ENCODE measurements at places on chromosomes 4 and X.

DNA sequence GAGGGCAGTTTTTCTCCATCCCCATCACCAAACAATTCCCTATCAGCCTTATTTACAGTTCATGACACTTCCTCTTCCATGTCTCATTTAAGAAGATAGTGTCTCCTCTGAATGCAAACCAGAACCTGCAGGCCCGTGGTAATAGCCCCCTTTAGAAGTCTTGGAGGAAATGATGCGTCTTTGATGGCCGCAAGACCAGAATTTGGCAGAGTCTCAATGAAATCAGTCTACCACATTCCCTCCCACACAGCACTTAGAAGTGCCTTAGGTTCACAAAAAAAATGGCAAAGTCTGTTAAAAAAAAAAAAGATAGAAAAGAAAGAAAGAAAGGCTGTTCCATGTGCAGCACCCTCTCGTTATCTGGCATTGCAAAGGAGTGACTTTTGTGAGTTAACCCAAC, 2.1 kb upstream of the KDR start:
- peak; percentile 15 for DNase-seq

- DNase-seq, result no peak
Measured at GRCh38 chr4:38509551-38509950, 154.4 kb upstream of the KLF3 start.

GRCh38 chr4:13700021-13700857, 72.7 kb upstream of the BOD1L1 start:
- peak; percentile 90 for DNase-seq

DNA sequence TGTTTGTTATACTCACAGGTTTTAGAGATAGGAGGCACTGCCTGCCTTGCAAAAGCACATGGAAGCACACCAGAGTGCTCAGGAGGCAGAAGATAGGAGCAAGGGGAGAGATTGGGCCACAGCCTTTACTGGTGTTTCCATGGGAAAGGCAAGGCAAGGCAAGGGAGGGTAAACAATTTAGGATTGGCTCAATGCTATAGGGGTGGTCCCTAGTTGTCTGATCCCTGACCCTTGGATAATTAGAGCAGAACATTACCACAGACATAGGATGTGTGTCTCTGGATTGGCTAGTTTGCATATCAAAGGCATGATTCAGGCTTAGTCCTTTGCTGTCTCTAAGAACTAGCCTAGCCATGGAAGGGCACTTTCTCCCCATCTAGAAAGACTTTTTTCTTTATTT, 36.1 kb downstream of the GRXCR1 start:
- no peak for DNase-seq

GRCh38 chr4:6278801-6279197, 9.1 kb downstream of the WFS1 start:
- peak; percentile 12 for DNase-seq

- DNase-seq, result peak; percentile 16
Measured at GRCh38 chrX:116204932-116205331, 34.4 kb downstream of the AGTR2 start.

DNA sequence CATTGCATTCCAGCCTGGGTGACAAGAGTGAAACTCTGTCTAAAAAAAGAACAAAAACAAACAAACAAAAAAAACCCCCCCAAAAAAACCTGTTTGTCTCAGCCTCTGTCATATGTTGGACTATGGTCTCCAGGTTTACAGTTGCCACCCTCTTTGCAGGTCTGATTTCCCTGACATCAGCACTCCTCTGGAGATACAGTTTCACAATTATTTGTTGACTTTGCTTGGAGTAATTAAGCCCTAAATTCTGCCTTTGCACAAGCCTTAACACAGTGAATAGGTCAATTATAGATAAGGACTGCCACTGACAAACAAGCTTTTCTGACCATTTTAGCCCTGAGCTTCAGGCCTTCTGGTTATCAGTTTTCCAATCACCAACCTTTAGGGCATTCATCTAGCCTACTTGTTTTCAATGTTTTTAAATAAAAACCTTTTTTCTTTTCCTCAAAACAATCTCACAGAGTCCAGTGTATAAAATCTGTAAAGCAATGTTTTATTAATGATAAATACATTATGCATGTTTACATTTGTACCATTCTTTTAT, 20.4 kb upstream of the MAPK10 start:
- no peak for DNase-seq

DNA sequence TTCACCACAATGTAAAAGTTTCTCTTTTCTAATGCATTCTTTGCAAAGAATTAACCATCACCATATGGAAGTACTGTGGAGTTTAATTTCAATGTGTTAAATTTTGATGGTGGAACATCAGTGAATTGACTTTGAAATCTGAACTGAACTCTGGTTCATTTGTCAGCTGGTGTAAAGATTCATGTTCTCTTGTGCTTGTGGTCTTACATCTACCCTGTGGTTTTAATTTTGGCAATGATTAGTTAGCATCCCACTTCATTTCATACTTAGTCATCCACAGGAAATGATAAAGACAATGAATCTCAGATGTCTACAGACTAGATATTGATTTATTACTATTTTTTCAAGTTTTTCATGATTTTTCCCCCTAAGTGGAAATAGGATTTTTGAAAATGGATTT, 77.8 kb downstream of the GRID2 start:
- DNase-seq, result peak; percentile 44

- no peak for DNase-seq
Measured at GRCh38 chr4:7591409-7592053, 156.8 kb upstream of the PSAPL1 start.

DNA sequence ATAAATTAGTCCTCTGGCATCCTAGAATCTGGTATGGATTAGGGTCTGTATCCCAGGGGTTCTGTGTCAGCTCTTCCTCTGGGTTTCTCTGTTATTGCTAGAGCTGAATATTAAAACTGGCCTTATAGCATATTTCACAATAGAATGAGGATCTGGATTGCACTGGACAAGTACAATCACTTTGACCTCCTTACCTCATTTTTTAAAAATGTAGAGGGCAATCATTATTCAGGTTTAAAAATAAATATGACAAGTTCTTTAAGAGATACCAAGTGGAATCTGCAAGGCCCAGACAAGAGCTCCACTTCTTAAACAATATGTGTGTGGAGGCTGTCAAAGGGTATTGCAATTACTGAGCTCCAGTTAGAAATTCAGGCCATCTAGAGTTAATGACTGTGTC, 1.4 kb downstream of the PALLD start:
- no peak for DNase-seq

DNA sequence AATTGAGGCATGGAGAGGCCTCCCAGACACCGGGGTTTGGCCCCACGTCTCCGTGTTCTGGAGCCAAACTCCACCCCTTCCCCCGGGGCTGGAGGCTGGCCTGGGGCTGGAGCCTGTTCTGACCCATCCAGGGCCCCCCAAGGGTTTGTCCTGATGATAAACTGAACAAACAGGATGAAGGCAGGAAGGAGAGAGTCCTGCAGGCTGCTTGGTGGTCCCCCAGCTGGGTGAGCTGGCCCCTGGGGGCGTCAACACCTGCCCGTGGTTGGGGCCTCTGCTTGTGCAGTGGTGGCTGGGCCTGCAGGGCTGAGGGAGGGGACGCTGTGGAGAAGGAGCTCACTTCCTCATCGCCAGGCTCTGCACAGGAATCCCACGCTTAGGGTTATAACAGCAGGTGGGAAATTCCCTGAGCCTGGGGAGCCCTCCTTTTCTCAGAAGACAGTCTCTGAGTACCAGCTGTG, 2.3 kb downstream of the SH3TC1 start:
- no peak for DNase-seq

- peak; percentile 16 for DNase-seq
Measured at GRCh38 chrX:49951524-49952193, 29.3 kb downstream of the CLCN5 start.

GRCh38 chr4:40909363-40909876, 159.7 kb downstream of the NSUN7 start:
- DNase-seq, result peak; percentile 77

- no peak for DNase-seq
Measured at GRCh38 chr4:165006456-165006855, 25.3 kb upstream of the TRIM60 start.

DNA sequence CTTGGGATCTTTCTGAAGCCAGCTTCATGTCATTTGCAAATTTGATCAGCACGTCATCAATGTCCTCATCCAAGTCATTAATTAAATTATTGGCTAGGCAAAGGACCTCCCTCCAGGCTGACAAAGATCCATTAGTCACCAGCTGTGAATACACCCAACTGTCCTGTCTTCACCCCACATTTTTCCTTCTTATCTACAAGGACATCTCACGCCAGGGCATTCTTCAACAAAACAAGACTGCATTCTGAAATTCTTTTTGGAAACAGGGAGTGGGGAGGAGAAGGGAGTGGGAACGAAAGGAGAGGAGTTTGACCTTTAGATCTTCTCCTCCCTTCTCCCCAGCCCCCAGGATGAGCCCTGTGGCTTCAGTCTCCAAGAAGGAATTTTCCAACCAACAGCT, 32.7 kb downstream of the NLGN3 start:
- DNase-seq, result no peak

- no peak for DNase-seq
Measured at GRCh38 chr4:176099314-176099713, 33.7 kb downstream of the WDR17 start.

- DNase-seq, result no peak
Measured at GRCh38 chrX:108945883-108946523, 209.6 kb upstream of the IRS4 start.

DNA sequence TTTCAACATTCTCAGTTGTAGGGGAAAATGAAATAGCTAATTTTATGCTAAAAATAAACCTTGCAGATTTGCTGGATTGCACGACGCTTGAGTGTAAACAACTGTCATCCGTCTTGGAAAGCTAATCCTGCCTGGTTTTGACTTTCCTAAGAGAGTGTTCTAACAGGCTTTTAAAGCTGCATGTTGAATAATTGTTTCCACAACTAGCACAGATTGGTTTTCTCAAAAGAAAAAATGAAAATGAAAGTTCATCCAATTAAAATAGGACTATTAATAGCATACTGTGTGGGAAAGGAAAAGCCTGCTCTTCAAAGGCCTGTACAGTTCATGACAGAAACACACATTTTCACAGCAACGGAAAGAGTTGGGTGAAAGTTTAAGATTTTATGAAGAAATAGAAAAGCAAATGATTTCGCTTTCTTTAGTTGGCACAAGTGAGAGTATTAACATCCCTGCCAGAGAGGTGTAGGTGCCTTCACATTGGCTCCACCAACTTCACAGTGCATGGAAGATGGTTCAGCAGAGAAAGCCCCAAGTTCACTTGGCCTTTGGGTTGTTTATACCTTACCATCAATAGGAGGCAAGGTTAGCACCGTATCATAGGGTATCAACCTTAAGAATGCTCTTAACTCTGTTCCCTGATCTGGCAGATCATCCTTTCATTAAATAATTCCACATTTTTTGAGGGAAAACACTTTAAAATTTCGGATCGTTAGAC, 140.0 kb upstream of the GUCY1A1 start:
- no peak for DNase-seq

DNA sequence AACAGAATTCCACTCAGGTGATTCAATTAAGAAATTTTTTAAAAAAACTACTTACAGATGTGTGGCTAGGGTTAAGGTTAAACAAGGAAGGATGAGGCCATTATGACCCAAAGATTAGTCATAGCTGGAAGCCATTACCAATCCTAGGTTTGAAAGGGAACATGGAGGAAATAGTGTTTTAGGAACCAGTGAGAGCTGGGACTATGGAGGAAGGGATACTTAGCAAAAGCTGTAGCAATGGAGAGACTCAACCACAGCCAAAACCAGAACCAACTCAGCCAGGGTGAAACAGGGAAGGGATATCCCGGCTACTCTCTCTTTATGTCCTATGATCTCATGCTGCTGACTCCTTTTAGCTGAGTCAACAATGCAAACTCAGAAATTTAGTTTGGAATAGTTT, 148.6 kb upstream of the CNKSR2 start:
- DNase-seq, result peak; percentile 2

DNA sequence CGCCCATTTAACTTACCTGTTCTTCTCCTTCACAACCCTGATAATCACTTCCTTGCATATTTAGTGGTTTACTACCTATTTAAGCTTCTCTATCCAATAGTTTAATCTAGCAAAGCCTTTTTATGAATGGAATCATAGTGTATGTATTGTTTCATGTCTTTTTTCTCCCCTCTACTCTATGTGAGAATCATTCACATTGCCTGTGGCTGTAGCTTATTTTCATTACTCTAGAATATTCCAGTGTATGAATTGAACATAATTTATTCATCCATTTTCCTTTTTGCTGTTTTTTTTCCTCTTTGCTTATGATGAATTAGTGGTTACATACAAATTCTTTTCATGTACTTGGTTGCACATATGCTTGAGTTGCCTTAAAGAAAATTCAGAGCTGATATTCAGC, 490 bp upstream of the ADH4 start:
- no peak for DNase-seq

- DNase-seq, result no peak
Measured at GRCh38 chr4:1793496-1793840, 375 bp downstream of the FGFR3 start.

DNA sequence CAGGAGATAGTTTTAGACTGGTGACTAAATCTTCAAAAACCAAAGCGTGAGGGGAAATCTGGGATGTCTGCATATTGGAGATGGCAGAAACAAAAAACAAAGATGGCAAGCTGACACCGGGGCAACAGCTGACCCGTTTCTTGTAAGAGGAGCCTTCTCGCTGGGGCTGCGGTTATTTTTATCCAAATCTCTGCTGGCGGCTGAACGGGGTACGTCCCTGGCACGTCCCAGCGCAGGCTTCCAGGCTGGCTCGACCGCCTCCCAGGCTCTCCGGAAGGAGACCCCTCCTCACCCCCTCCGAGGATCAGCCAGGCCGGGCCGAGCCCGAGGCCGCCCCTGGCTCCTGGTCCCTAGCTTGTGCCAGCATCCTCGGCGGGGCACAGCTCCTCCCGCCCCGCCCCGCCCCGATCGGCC, 403 bp downstream of the SGCB start:
- peak; percentile 50 for DNase-seq

GRCh38 chrX:125089761-125090445, 229.8 kb upstream of the TEX13C start:
- DNase-seq, result no peak

- peak; percentile 20 for DNase-seq
Measured at GRCh38 chrX:21408307-21408706, 34.1 kb downstream of the CNKSR2 start.

DNA sequence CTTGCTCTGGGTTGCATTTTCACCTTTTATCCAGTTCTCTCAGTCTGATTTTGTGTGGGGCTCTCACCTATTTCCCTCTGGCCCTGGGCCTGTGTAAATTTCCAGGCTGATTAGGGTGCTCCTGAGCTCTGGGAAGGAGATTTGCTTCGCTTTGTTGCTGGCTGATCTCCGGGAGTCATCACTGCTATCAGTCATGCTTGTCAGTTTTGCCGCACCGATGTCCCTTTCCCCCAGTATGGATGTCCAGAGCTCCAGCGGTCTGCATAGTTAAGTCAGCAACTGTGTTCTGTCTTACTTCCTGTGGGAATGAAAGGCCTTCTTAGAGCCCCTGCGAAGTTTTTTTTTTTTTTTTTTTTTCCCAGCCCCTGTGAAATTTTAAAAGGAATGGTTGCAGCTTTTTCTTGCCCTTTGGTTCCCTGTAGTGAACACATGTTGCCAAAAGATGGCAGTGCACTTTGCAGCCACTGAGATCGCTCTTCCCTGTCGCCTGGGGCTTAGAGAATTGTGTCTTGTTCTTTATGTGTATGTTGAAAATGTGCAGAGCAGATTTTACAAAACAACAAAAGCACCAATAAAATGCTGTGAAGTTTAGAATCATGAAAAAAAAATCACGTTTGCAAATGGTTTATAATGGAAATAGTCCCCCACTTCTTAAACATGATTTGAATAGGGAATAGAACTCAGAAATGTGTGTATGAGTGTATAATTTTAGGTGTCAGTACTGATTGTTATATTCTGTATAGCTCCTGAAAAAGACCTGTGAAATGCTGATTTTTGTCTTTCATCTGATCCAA, 109.1 kb upstream of the SLC4A4 start:
- DNase-seq, result peak; percentile 69
